ENCODE measurements at places on chromosomes 4 and X. TPM values are rescaled to one million over a fixed set of nuclear protein-coding genes. Genes with fewer than 3 reads are reported as not detected.

Gene SHOX
- total RNA-seq = not detected

Gene VCX3B
- not detected for total RNA-seq

Gene CPLX1
- total RNA-seq = not detected

Gene CT45A5
- total RNA-seq = not detected

Gene TMEM31
- total RNA-seq = not detected

Gene CXCL1
- total RNA-seq = 17.7 TPM

Gene PDCL2
- total RNA-seq = not detected

Gene GRIA2
- not detected for total RNA-seq

Gene MAGEE2
- total RNA-seq = not detected

Gene TSR2
- 9.8 TPM for total RNA-seq

Gene TKTL1
- not detected for total RNA-seq

Gene ATP7A
- total RNA-seq = 3.9 TPM

Gene TMEM47
- total RNA-seq = 20.2 TPM

Gene SPOCK3
- total RNA-seq = under 0.01 TPM

All from myometrial cell (primary cell).